NCI-H1694 (cell line): ENCODE measurements at places on chromosomes 3 and 15.

GRCh38 chr3:149134575-149134974, 5.1 kb downstream of the HPS3 start:
- no peak for DNase-seq

DNA sequence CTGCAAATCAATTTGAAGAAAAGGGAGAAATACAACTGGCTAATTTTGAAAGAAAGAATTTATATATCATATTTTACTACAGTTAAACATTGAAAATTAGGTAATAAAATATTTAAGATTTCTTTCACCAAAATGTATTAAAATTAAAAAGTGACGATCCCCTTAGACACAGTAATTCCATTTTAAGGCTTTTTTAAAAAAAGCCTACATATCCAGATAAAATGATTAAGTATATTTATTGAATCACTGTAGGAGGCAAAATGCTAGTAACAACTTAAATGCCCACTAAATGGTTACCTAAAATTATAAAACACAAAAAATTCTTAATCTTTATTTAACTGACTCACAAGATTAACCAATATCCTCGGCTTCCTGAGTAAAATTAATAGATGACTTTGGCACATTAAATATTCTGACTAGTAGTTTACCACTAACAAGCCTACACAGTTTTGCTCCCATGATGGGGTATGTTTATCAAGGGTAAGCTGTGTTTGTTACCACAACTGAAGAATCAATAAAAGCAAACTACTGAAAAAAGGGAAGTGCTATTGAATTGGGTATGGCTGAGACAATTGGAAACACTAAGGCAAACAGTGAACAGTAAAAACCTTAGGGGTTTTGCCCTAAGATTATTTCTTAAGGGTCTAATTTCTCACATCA, 28.4 kb downstream of the ANKRD28 start:
- DNase-seq = no peak

DNA sequence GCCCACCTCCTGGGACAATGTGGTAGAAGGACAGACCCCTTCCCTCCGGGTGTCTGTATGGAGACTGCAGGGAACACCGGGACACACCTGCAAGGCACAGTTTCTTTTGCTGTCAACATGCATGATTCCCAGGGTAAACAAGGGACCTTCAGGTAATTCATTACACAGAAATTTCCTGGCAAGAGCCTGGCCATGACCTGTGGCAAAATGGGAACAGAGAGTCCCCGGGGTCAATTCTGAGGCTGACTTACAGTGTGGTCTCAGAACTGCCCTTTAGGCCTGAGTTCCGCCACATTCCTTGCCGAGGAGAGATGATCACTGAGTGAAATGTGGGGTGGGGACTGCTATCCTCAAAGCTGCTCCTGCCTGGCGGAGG, 6.3 kb downstream of the STARD5 start:
- no peak for DNase-seq

DNA sequence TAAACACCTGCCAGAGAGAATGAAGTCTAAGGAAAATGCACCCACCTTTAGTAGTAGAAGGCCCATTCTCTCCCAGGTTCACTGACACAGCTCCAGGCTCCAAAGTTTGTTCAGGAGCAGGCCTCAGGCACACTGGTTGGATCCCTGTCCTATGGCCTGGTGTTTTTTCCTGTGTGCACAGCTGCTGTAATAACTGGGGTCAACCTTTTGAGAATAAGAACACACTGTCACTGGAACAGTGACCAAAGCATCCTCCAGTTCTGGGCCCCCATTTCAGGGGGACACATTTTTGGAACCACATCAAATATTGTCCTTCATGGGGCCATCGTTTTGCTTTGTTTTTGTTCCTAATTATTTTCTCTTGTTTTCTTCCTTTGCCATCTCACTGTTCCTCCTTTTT, 95.8 kb downstream of the ARNT2 start:
- DNase-seq = no peak

DNA sequence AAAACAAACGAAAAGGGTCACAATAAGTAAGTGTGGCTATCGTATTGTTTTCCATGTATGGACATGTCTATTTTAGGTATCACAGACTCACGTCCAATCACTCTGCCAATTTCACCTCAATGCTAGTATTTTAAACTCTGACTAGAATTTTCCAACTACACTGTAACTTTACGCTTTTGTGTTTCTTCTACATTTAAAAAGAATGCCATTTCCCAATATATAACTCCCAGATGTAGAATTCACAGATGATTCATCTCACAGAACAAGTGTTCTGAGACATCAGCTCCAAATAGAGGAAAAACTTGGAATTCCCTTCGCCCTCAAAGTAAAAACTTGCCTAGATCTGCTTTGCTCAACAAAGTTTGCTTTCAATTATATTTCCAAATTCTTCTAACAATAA, 14.2 kb downstream of the LRIG1 start:
- DNase-seq = no peak

DNA sequence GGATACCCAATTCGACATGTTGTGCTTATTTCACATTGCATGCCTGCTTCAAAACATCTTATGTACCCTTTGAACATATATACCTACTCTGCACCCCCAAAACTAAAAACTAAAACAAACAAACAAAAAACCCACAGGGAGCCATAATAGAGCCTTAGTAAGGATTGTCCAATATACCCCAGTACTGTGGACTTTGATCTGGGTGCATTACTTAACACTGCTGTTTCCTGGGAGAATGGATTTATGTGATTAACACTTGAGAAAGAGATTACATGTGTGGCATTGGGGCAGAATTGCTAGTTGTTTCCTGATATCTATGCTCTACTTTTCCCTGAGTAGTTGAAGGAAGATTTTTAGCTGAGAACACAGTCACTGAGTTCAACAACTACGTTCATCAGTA, 583.4 kb upstream of the ROBO1 start:
- DNase-seq = no peak

GRCh38 chr3:98900265-98901118, 1.0 kb downstream of the DCBLD2 start:
- no peak for DNase-seq

DNA sequence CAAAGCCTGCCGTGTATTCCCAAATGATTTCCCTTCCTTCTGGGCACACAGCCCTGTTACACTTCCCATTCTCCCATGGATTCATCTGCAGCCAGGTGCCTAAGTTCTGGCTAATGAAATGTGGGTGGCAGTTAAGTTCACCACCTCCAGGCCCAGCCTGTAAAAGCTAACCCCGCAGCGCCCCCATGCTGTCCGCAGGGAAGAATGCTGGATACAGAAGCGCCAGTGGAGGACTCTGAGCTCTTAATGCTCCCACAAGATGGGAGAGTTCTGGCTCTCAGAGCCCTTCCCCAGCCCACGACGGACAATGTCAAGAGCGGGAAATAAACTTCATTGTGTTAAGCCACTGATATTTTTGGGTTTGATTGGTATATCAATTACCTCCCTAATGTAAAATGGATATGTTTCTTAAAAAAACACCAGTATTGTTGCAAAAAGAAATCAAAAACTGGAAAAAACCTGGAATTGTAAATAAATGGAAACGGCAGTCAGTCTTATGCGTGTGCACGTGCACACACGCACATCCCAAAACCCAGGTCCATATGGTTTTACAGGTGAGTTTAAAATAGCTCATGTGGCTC, 37.7 kb upstream of the FGD5 start:
- DNase-seq = no peak

GRCh38 chr3:16849229-16849628, 35.5 kb upstream of the PLCL2 start:
- no peak for DNase-seq

DNA sequence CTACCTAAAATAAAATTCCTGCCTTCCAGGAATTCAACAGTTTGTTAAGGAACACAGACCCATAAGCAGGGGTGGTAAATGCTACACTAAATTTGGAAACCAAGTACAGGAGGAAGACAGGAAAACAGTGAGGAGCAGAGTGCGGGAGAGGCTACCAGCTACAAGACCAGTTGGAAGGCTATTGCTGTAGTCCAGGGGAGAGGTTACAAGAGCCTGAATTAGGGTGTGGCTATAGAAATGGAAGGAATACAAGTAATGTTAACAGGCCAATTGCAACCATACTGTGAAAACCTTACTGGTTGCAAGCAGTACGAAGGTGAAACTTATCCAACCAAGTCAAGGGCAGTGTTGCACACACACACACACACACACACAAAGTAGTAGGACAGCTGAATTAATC, 880 bp upstream of the ARMC8 start:
- no peak for DNase-seq

DNA sequence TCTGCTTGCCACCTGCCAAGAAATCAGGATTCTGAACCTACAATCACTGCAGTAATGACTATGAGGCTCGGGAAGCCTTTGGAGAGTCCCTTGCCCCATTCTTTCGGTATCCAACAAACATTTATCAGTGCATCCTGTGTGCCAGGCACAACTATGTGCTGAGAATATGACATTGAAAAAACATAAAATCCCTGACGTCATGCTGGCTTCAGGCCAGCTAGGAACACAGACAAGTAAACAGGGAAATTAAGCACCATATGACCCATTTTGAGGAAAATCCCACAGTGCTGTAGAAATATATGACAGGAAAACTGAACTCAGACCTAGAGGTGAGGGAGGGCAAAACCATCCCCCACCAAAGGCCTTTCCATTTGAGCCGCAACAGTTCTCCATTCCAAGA, 34.1 kb upstream of the DET1 start:
- DNase-seq = peak; percentile 40

DNA sequence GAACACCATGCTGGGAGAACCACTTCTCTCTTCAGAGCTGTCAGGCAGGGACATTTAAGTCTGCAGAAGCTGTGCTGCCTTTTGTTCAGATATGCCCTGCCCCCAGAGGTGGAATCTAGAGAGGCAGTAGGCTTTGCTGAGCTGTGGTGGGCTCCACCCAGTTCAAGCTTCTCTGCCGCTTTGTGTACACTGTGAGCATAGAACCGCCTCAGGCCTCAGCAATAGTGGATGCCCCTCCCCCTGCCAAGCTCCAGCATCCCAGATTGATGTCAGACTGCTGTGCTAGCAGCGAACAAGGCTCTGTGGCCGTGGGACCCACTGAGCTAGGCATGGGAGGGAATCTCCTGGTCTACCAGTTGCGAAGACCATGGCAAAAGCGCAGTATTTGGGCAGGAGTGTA, 121.6 kb downstream of the NFKBIZ start:
- no peak for DNase-seq

DNA sequence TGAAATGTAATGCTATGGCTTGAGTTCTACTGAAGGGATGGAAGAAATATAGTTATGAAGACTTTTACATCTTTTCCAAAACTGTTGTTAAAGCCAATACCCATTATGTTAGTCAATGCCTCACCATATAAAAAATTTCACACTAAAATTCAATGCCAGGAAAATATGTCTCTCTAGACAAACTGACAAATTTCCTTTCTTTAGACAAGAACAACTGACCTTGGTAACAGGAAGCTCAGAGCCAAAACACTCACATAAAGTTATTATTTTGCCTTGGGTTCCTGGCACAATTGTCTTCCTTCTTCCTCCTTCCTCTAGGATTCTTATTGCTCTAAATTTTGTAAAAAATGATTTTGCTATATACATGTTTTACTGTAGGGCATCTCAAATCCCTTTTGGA, 26.7 kb downstream of the INTS14 start:
- DNase-seq = no peak

GRCh38 chr15:74258456-74259291, 22.5 kb downstream of the CCDC33 start:
- peak; percentile 37 for DNase-seq

- DNase-seq = no peak
These were observed 18.1 kb upstream of the P2RY13 start for GRCh38 chr3:151347432-151347831.

- no peak for DNase-seq
These were observed 21.1 kb downstream of the GCNT3 start for GRCh38 chr15:59632714-59633113.

- DNase-seq = no peak
These were observed at the start of gene NT5DC2 for GRCh38 chr3:52533623-52534280. Gene NT5DC2, minus strand, starts transcription at chr3:52533857. Its CDS starts 120 bp downstream, at chr3:52533737.

- no peak for DNase-seq
These were observed 143.3 kb upstream of the GMNC start for GRCh38 chr3:191005790-191006189.

DNA sequence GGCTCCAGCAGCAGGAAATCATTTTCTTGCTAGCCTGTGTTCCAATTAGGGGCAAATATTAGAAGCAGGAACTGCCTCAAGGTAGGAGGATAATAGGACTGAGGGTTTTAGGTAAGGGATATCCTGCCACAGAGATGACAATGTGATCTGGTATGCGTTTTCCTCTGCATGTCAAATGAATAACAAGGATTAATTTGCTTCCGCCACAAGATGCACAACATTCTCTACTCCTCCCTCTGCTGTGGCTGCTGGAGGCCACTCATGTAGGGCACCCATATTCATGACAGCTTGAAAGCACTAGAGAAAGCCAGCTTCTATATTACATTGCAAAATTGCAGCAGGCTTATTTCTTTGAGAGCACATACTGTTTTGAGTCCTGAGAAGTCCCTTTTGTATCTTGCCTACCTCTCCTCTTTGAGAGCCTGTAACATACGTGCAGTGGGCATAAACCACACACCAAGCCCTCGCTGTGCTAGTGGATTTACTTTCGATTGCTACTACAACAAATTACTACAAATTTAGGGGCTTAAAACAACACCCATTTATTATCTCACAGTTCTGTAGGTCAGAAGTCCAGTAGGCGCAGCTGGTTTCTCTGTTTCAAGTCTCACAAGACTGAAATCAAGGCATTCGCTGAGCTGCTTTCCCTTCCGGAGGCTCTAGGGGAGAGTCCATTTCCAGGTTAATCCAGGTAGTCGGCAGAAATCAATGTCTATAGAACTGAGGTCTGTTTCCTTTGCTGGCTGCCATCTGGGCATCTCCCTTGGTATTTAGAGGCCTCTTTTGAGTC, 5.9 kb upstream of the CD47 start:
- DNase-seq = no peak

DNA sequence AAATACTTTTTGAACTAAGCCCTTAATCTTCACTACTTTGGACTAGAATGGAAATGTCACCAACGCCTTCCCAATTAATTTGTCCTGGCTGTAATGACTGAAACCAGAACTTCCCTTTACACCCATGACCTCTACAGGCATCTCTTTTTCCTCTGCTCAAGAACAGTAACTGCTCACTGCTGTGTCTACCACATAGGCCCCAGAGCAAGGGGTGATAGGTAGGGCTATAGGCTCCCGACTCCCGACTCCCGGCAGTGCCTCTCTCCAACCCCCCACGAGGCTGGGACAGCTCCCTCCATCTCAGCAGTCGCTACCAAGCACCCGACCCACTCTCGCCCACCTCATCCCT, 384 bp upstream of the LEKR1 start:
- no peak for DNase-seq

- no peak for DNase-seq
These were observed 13.6 kb downstream of the RNF13 start for GRCh38 chr3:149826636-149827035.

GRCh38 chr15:69652293-69652692, 199.7 kb downstream of the RPLP1 start:
- DNase-seq = no peak

DNA sequence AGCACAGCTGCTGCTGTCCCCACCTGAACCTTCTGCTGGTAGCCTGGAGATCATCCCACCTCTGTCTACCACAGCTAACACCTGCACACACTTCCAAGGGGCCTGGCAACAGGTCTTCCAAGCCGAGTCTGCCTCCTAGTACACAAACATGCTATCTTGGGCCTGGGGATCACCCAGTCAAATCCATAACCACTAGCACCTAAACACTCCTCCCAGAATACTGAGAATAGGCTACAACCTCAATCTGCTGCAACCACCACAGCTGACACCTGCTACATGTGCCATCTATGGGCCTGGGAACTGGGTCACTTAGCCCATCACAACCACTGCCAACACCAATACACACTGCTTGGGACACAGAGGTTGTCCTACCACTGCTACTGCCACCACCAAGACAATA, 362.8 kb upstream of the ARPP21 start:
- DNase-seq = no peak

- DNase-seq = no peak
These were observed 233.2 kb upstream of the TPM1 start for GRCh38 chr15:62809115-62809967.

GRCh38 chr3:11768604-11769003, 78.1 kb downstream of the TAMM41 start:
- DNase-seq = no peak
